ENCODE measurements at places on chromosomes 16 and 17.
A peak's percentile ranks its signal among the peaks of the same experiment; 100 is the strongest.

- DNase-seq, result no peak
Measured at GRCh38 chr17:49076573-49077384, 55.8 kb upstream of the B4GALNT2 start.

DNA sequence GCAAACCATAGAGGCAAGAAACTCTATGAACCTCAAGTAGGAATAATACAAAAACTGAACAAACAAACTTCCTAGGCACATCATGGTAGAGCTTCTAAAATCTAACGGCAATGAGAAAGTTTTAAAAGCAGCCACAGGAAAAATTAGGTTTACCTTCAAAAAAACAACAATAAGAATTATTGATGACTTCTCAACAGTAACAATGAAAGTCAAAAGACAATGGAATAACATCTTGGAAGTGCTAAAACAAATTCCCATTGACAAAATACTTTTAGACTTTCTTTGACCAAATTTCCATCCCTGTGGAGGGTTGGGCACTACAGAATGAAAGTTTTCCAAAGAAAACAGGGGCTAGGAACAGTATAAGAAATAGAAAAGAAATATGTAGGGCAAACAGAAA is 222.9 kb upstream of the ERCC4 start:
- no peak for DNase-seq

GRCh38 chr16:62450291-62450690 is 414.1 kb upstream of the CDH8 start:
- DNase-seq, result no peak

DNA sequence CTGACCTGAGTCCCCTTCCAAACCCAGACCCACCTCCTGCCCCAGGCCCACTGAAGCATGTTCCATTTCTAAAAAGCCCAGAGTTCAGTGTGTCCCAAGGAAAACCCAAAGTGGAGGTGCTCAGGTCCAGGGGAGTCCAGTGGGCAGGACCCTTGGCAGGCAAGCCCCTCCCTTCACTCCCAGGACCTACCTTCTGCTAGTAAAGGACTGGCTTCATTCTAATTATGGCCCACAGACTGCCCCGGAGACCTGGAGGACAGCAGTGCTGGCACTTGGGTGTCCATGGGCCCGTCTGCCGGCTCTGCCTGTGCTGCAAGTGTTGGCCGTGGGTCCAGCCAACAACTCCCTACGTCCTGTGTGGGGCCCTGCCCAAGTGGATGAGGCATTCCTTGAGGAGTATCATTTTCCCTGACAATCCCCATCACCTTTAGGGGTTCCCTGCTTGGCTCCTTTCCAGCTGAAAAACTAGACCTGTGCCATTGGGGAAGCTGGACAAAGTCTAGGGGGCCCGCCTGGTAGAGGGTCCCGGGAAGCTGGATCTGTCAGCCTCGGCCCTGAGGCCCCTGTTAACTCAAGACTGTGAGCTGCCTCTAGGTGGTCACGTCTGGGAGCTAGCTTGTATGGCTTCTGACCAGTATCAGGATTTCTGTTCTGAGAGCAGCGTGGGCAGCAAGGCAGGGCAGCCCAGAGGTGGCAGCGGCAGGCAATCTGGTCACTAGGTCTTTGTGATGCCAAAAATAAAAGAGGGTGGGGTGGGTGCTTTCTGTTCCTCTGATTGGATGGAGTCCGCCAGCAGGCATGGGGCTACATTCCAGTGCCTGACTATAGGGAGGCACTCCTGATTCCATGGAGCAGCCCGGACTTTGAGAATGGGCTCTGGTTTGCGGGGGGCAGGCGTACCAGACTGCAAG is 8.2 kb downstream of the CBX2 start:
- DNase-seq, result no peak

- DNase-seq, result peak; percentile 76
Measured at GRCh38 chr17:79993390-79994227, 42.1 kb downstream of the TBC1D16 start.

DNA sequence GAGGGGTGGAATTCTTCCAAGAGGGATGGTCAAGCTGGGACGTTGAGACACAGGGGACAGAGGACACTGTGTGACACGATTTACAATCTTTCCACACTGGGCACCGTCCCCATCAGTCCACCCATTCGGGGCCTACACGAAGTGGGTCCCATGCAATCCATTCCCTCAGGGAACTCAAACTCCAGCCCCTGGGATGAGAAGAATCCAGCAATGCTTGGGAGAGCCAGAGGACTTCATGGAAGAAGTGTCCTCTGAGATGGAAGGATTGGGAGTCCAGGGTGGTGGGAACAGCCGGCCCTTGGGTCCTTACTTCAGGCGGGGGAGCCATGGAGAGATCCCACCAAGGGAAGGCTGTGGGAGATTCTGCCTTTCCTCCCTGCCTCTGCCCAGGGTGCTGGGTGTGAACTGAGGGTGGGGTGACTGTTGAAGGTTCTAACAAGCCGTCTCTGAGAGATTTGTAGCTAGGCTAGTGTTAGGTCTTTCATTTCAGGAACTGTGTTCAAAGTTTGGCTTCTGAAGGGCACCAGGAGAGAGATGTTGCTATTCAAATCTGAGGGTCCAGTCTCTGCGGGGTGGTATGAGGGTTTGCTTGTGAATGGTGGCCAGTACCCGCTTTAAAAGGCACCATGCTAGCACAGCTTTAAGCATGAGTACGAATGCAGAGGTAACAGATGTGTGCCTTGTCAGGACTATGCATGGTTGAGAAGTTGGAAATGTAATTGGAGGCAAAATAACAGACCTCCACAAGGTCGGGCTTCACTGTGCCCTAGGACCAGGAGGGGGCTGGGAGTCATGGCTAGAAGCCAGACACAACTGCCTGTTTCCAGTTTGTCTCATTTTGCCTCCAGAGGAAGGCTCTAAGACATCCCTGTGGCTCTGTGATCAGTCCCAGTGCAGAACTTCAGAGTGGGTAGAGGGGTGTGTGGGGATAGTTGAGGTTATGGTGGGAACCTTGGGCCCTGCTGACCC is 1.9 kb downstream of the ATP1B2 start:
- DNase-seq, result no peak

DNA sequence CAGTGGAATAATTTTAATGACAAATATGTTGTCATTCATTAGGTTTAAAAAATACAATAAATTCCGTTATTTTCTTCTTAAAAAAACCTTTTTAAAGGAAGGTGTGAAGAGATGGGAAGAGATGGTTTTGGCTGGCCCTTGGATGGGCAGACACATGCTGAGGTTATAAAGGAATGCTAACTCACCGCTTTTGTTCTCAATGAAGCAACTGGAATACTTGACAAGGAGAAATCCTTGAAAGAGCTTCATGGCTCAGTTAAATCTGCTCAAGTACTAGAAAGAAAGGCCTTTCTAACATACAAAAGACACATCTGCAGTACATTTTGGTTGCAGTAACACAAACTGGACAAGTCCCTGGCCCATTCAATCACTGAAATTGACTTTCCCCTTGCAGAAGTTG is 158.3 kb upstream of the KCNJ16 start:
- DNase-seq, result no peak

- DNase-seq, result no peak
Measured at GRCh38 chr17:50514936-50515702, 6.9 kb downstream of the MYCBPAP start.

- no peak for DNase-seq
Measured at GRCh38 chr16:19700319-19700781, 17.7 kb downstream of the KNOP1 start.

GRCh38 chr17:73646409-73647300 is 2.4 kb upstream of the SDK2 start:
- DNase-seq, result peak; percentile 21

DNA sequence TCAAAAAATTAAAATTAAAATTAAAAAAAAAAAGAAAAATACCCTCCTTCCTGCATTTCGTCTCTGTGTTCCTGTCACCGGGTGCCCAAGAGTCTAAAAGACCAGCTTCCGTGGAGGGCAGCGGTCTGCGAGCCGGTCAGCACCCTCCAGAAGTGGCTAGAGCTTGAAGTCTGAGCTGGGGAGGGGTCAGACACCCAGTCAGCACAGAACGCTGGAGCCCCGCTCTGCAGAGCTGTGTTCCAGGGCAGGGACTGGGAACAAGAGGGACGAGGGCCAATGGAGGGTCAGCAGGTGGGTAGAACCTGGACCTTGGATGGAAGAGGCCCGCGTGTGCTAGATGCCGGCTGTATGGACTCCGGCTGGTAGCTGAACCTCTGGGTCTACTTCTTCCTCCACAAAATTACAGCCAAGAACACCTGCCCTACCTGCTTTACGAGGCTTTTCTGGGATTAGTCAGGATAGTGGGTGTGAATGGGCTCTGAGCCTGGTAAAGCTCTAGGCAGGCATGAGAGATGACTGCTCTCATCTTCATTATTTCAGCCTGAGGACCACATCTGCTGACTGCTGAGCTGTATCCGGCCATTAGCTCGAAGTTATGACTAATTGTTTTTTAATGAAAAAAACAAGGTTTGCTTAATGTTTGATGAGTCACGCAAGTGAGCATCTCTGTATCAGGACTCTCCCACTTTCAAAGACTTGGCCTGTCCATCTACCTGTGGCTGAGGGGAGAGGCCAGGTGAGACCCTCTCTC is 5.9 kb downstream of the TRPV1 start:
- no peak for DNase-seq

GRCh38 chr17:28239271-28239624 is 79.8 kb upstream of the TMEM97 start:
- no peak for DNase-seq

GRCh38 chr17:52995147-52995546 is 827.6 kb upstream of the KIF2B start:
- DNase-seq, result no peak

DNA sequence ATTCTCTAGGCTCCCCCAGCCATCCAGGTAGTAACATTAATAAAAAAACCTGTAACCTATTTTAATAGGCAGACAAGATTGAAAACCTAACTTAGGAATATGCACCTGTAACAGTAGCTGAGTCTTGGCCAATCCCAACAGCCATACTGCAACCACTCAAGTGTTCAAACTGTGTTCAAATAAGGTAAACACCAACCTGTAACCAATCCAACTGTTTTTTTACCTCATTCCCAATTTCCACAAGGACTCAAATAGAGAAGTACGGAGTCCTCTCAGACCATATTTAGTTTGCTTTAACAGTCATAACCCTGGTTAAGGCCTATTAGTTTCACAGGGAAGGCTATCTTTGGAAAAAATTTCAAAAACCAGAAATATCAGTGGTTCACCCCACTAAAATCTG is 40.4 kb upstream of the NOS2 start:
- no peak for DNase-seq

- no peak for DNase-seq
Measured at GRCh38 chr17:63402431-63403212, 43.5 kb downstream of the CYB561 start.

Data from stimulated activated CD4-positive, alpha-beta T cell treated with anti-CD3 and anti-CD28 coated beads, Interleukin-15, amount 100 ng/mL, for 24 hours (primary cell).